ENCODE measurements at places on chromosomes 1 and 21.
A peak's percentile ranks its signal among the peaks of the same experiment; 100 is the strongest.

GRCh38 chr1:97711858-97712257, 209.0 kb downstream of the DPYD start:
- no peak for DNase-seq

GRCh38 chr21:38758501-38759214, 47.1 kb upstream of the ETS2 start:
- no peak for DNase-seq

- DNase-seq, result no peak
Observed at GRCh38 chr1:96973605-96974004, 252.0 kb downstream of the PTBP2 start.

- DNase-seq, result no peak
Observed at GRCh38 chr1:226476648-226477319, 68.9 kb upstream of the PARP1 start.

DNA sequence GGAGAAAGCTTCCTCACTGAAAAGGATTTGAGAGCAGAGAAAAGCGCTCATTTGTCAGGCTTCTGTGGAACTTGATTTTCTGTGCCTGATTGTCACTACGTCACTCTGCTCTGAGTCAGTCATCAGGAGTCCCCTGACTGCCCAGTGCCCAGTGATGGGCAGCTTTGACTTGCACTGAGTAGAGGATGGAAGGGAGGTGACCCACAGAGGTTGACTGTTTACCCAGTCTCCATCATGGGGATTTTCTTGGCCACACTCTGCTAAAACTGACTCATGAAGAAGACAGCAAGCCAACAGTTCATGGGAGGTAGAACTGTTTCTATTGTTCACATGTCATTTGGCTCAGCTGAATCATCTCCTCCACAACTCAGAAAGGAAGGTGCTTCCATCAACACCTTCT, 82.1 kb upstream of the DUSP10 start:
- DNase-seq, result no peak

GRCh38 chr21:29018540-29018939, 609 bp downstream of the RWDD2B start:
- no peak for DNase-seq

GRCh38 chr1:28115267-28115666, 26.9 kb upstream of the EYA3 start:
- DNase-seq, result peak; percentile 4

GRCh38 chr1:170377440-170377839, 154.5 kb upstream of the GORAB start:
- DNase-seq, result no peak

Measured in stimulated activated CD8-positive, alpha-beta memory T cell treated with anti-CD3 and anti-CD28 coated beads, Interleukin-2, amount 100 ng/mL, for 1 hour (primary cell).